ENCODE measurements at places on chromosomes 6 and 20. TPM values are rescaled to one million over a fixed set of nuclear protein-coding genes. Genes with fewer than 3 reads are reported as not detected.

DNA sequence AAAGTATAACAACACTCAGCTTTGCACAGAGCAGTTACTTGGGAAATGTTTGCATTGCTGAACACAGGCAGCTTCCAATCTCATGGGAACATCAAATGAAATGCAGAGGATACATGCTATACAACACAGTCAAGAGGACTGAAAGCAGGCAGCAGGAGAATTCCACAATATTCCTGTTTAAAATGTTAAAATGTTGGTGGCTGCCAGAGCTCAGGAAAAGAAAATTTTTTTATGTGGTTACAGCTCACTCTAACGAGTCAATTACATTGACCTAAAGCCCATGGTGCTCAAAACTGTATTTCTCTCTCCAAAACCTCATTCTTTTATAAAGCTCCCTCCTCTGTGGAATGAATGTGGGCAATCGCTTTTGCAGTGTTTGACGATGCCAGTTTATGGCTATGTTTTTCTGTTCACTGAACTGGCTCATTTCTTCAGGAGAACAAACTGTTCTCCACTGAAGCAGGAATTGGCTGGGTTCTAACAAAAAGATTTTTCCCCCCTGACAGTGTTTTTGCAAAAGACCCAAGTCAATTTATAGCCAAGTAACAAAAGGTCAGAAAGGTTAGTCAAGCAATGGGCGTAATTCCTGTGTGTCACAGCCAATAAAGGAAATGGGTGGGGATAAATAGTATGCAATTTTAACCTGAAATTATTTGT lies 69.0 kb downstream of the ZHX3 start:
- DNase-seq, result no peak

DNA sequence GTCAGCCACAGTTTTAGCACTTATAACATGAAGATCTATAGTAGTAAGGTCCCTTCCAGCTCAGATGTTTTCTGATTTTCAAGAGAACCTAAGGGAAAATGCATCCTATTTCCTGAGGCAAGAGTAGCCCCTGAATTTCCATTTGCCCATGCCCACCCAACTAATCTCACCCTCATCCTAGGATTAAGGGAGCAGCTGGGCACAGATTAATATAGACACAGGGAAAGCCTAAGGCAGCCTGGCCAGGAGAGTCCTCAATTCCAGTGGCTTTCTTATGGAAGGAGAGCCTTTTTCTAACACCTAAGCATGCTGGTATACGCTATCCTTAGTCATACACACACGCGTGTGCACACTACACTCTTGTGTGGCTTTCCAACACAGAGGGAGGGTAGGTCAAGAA lies 1.5 kb downstream of the APOBEC2 start:
- DNase-seq, result no peak

- DNase-seq, result no peak
Measured at GRCh38 chr6:149385998-149386646, 13.9 kb upstream of the SUMO4 start.

GRCh38 chr6:30688569-30688968 lies 2.1 kb upstream of the PPP1R18 start:
- DNase-seq, result no peak

DNA sequence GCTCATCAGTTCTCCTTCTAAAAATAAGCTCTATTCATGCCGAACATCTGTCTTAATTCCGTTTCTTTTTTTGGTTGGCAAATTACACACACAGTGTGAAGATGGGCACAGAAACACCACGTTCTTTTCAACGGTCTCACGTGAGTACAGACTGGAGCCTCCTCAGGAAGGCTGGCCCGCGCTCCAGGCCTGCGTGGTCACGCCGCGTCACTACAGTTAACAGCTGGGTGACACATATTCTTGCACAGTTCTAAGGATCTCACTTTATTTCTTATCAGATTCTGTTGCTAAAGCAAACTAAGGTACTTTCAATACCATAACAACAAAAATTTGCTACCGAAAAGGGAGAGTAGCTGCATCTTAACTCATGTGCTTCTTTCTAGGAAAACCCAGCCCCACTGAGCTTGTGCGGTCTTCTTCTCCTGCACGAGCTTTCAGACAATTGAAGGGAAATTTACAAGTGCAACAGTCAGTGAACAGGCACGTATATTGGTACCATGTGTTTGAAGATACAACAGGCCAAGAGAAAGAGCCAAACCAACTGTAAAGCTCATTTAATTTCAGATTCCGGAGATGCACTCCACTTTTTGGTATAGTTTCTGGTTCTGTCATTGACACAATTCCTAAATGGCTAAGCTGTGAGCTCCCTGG lies 55.6 kb upstream of the MPC1 start:
- DNase-seq, result no peak

GRCh38 chr6:90216072-90216977 lies 80.3 kb downstream of the BACH2 start:
- no peak for DNase-seq

- no peak for DNase-seq
Measured at GRCh38 chr20:3080939-3081388, 3.6 kb downstream of the AVP start.

DNA sequence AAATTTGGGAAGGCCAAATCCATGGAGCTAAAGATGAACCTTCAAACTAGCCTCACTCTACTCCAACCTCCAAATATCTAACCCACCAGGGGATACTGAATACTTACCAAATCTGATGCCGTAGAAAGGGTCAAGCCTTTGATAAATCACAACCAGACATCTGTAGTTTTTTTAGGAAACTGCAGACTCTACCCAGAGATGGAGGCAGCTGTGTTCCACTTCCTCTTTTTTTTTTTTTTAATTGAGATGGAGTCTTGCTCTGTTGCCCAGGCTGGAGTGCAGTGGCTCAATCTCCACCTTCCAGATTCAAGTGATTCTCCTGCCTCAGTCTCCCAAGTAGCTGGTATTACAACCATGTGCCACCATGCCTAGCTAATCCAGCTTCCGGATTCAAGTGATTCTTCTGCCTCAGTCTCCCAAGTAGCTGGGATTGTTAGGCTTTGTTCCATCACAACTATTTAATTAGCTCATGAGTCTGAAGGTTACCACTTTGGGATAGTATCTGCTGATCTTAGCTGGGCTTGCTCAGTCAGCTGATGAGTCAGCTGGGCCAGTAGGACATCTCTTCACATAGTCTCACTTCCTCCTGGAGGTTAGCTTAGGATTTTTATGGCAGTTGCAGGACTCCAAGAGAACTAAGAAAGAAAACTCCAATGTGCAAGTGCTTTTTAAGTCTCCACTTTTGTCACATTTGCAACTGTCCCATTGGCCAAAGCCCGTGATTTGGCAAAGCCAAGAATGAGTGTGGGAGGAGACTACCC lies 13.3 kb downstream of the FRK start:
- DNase-seq, result no peak

GRCh38 chr20:3130051-3130600 lies 29.5 kb downstream of the FASTKD5 start:
- no peak for DNase-seq

DNA sequence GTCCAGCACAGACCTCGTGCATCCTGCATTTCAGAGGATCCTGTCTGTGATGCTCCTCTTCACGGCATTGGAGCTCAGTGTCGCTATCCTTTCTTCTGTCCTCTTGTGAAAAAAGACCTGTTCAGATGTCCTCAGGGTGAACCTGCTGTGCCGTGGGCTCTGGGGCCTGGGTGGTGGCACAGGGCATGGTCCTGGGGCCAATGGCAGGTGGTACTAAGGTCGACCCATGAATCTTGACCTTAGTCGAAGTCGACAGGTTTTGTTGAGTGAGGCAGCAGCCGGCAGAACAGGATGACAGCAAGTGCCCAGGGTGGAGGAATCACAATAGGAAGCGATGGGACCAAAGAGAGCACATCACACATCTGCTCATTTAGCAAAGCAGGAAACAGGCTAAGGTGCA lies 22.0 kb upstream of the MAS1L start:
- DNase-seq, result no peak

DNA sequence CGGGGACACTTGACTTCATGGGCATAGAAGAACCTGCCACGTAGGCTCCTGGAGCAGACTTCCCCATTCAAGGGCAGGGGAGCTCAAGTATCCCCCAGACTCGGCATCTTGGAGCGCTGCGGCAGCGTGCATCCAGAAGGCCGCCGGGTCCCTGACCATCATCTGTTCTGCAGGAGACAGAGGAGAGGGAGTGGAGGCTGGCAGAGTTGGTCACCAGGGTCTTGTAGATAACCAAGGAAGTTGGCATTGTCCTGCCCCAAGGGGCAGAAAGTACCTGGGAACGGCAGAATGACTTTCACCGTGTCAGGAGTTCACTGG lies 82.8 kb downstream of the TCP11 start:
- no peak for DNase-seq

- DNase-seq, result no peak
Measured at GRCh38 chr20:56178219-56178618, 70.3 kb upstream of the MC3R start.

DNA sequence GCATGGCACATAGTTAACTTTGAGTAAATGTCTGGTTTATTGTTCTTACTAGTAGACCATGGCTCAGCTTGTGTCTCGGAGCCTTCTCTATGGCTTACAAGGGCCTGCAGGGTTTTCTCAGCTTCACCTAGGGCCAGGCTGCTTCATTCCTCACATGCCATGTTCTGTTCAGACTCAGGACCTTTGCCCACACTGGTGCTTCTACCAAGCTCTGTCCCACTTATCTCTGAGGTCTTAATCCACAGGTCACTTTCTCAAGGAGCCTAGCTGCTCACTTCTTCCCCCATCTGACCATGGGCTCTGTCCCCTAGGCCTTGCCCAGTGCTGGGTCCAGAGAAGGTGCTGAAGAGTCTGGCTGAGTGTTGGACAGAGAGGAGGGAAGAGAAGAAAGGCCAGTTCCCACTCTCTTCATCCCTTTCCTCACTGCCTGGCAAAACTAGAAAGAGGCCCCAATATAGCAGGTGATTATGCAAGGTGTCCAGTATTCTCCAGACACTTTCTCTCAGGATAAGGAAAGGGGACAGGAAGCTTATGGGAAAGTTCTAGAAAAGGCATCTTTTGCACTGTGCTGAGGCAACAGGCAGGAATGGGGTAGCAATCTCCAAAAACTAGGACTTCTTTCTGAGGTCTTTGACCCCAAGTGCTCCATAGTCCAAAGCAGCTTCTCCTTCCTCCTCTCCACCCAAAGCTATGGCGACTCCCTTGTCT lies 40.0 kb downstream of the COX4I2 start:
- no peak for DNase-seq

DNA sequence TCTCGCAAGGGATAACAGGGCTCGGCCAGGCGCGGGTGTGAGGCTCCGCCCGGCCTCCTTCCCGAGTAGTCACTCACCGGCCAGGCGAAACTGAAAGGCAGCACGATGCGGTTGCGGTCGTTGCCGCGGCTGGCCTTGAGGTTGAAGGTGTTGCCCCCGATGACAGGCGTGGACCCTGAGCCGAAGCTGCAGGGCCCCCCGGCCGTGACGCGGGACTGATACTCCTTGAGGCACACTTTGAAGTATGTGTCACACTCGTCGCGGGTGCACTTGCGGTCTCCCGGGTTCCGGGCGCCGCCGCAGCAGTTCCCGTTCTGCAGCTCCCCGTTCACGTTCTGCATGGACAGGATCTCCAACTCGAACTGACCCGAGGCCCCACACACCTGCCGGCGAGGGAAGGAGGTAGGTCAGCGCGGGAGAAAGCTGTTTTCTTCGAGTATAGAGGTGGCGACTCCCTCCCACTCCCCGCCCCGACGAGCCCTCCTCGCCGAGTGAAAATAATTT lies 1.1 kb downstream of the JAG1 start:
- DNase-seq, result peak; percentile 81

GRCh38 chr6:123980311-123980710 lies 176.6 kb downstream of the NKAIN2 start:
- no peak for DNase-seq

DNA sequence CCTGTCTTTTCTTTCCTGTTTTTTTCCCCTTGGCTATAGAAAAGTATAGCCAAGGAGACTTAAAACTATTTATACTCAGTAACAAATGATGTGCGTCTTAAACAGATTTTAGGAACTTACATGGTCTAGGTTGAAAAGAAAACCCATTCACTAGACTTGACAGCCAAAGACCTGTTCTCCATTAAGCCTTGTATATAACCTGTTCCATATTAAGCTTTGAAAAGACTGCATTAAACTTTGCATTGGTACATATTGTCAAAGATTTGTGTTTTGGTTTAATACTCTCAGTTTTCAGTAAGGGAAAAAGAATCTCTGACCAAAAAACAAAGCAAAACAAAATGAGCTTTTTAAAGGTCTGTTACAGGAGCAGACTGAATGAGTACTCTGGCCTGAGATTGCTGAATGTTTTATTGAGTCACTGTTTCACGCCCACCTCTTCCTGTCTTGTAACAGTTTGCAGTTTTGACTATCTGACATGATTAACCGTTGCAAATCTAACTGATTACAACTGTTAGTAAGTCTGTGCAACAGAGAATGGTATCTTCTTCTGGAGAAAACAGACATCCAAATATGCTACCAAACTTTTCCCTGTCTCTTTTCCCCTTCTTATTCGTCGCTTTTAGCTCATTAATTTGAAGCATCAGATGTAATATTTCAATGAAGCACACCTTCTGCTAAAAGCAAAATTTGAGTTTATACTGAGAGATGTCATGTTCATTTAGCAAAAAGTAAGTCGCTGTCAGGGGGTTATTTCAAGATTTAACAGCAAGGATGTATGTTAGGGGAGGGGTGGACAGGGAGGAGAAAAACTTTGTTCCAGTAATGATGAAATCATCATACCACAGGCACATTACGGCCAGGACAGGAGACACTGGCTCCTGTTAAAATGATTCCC lies 59.1 kb upstream of the SUPT3H start:
- DNase-seq, result no peak

Gene PGC
- total RNA-seq, result 0.27 TPM

Gene TCP11
- total RNA-seq, result not detected

Gene SLC22A2
- total RNA-seq, result not detected

Gene KLC4
- total RNA-seq, result 35.5 TPM

Gene TP53TG5
- total RNA-seq, result not detected

Gene SLC32A1
- not detected for total RNA-seq

Gene TASP1
- 22.7 TPM for total RNA-seq

Gene MLN
- not detected for total RNA-seq

Gene PRR18
- not detected for total RNA-seq

Gene HLA-F
- total RNA-seq, result 71.2 TPM

Measured in sciatic nerve (tissue), 2 donors.